NCI-H69 (cell line): ENCODE measurements at places on chromosomes 7 and 10.

DNA sequence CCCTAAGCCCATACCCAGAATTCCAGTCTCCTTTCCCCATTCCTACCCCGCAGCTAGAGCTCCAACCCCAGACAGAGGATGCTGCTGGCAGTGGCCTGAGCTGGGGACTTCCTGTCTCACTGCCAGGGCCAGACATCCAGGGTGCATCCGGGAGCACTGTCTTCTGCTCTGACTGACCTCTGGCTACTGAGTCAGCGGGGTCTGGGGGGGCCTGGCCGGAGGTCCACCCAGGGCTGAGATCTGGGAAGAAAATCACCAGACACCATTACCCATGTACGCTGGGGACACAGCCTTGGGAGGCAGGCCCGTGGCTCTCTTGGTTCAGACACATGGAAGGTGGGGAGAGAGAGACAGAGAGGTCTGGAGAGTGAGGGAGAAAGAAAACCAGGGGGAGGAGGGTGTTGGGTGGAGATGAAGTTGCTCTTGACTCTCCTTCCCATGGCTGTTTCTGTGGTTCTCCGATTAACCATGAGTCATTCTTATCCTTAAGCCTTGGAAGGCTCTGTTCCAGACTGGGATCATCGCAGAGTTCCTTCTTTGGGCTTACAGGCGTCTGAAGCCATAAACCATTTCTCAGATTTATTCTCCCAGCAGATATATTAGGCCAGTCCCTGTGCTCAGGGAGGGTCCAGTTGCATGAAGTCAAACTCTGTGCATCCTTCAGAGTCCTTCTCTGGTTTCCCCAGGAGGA lies 23.6 kb downstream of the TSPAN15 start:
- no peak for DNase-seq

DNA sequence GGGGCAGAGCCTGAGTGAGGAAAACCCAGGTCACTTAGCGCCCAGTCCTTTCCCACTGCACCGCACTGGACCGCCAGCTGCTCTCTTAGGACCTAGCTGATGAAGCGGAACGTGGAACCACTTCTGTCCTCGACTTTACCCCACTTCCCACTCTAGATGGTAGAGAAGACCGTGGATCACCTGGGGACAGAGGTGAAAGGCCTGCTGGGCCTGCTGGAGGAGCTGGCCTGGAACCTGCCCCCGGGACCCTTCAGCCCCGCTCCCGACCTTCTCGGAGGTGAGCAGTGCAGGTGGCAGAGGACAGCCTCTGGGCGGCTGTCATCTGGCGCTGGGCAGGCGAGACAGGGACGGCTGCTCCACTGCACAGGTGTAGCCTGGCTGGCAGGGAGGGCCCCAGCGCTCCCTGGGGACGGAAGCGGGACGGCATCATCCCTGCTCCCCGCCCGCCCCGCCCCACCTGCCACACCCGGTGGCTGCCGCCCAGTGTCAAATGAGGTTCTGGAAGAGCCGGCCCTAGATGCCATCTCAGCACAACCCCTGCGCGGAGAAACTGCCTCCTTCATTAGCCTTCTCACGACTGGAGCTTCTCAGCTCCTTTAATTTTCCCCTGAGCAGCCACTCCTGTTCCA lies 11.7 kb downstream of the PLAC9 start:
- peak; percentile 64 for DNase-seq

- DNase-seq: no peak
These were observed 77.4 kb downstream of the SAMD9 start for GRCh38 chr7:93040355-93040754.

DNA sequence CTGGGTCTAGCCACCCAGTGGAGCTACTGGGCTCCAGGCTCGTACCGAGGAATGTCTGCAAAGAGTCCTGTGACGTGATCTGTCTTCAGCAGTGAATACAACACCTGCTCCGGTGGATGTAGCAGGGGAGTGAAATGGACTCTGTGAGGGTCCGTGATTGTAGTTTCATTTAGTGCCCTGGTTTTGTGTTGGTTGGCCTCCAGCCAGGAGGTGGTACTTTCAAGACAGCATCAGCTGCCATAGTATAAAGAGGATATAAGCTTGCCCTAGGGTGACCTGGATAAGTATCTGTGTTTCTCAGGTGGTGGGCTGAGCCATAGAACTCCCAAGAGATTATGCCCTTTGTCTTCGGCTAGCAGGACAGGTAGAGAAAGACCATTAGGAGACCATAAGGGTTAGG lies 24.6 kb upstream of the WNT2 start:
- peak; percentile 59 for DNase-seq

DNA sequence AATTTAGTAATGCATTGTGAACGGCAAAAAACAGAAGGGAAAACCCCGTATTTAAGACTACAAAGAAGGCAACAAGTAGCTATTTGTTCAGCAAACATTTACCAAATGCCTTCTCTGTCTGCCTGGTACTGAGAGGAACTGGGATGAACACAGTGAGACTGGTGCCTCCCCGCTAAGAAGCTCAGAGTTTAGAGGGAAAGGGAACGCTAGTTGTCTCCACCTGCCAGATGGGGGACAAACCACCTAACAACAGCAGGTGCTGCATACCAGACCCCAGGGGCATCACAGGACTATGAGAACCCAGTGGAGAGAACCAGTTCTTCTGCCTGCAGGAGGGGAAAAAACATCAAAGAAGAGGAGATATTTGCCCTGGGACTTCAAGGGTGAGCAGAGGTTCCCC lies 147.1 kb downstream of the SLC25A13 start:
- peak; percentile 99 for DNase-seq

DNA sequence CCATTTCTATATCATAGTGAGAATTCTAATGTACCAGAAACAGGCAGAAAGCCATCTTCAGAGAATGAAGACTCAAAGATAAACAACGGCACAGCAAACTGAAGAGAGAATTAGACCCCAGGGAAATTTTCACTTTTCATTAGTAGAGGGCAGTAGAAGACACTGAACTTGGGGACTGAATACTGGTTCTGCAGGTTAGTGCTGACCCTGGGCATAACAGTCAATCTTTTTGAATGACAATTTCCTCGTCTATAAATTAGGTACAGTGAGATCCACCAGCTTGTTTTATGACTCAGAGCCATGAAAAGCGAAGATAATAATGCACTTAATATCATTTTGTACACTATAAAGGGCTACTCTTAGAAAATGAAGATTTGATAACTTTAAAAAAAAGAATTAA lies 13.7 kb downstream of the FKBP14 start:
- no peak for DNase-seq

GRCh38 chr10:121664671-121665070 lies 66.4 kb upstream of the FGFR2 start:
- DNase-seq: no peak

GRCh38 chr7:47506382-47507339 lies 75.2 kb downstream of the TNS3 start:
- peak; percentile 25 for DNase-seq

- no peak for DNase-seq
These were observed 168.9 kb downstream of the TWIST1 start for GRCh38 chr7:18948521-18948920.

- DNase-seq: no peak
These were observed 57.8 kb downstream of the RASGEF1A start for GRCh38 chr10:43209074-43209455.

DNA sequence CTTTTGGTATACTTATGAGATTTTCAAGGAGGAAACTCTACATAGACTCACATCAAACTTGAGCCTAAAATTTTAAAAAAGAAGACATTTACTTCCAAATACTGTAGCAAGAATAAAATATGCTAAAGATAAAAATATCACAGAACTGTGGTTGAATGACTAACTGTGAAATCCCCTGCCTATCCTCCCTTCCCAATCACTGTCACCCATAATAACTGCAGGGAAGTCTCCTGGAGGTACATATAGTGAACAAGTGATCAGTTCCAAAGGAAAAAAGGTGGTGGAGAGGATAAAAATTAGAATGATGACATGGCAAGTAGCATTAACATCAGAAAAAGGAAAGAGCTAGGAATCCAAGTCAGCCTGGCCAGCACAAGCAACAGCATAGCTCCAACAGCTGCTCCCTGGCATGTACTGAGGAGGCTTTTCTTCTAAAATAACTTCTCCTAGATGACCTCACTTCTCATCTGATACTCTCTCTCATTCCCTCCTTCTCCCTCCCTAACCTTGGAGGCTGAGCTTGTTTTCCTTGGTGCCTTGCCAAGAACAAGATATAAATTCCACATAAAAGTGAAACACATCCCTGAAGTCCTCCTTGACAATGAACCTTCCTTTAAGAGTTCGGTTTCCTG lies 124.0 kb downstream of the IQUB start:
- peak; percentile 71 for DNase-seq

DNA sequence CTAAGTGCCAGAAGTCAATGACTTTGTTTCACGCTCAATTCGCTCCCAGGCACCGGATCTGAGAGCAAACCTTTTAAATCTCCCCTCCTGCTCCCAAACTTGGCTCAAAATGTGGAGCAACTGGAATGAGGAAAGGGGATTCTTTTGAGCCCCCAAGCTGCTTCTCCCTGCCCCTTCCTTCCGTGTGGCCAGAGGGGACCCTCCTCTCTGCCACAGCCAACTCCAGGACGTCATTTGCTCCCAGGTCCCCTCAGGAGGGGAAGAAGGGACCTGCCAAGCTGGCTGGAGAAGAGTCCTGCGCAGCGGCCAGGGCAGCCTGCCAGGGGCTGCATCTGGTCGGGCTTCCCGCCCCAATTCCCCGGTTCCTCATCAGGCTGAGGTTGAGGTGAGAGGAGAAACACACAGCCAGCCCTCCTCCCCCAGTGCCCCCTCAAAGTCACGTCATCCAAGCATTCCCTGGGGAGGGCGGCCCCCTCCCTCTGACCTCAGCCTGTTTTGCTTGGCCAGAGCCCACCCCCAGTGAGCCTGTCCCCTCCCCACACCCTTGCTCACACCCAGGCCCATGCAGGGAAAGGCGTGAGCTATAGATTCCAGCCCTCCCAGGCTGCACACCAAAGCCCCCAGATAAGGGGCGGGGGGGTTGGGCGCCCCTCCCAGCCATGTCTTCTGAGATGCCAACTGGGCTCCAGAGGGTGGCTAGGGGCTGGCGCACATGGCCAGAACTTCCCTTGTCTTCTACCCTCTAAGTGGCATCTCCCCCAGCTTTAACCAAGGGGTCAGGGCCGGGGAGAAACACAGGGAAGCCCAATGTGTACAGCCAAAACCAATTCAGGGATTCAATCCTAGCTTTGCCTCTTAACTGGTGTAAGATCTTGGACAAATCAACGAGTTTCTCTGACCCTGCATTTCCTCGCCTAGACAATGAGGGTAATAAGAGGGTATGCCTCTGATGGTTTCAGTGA lies 35.0 kb downstream of the SH3PXD2A start:
- DNase-seq: peak; percentile 69

- peak; percentile 35 for DNase-seq
These were observed 125.4 kb downstream of the AUTS2 start for GRCh38 chr7:69723663-69724062.

- DNase-seq: no peak
These were observed 54.1 kb upstream of the AKR1C1 start for GRCh38 chr10:4909118-4909517.

DNA sequence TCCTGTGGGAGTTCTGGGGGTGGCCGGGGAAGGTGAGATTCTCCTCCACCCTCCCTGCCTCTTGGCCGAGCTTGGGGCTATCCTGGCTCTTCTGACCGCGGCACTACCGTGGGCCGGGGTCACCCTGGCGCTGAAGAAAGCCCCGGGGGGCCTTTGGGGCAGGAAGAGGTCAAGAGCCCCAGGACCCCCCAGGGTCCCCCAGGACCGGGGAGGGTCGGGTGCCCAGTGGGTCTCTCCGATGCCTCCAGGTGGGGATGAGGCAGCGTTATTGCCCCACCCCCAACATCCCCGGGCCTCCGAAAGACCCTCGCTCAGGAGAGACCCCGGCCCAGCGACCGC lies 439 bp upstream of the KNDC1 start:
- DNase-seq: no peak

DNA sequence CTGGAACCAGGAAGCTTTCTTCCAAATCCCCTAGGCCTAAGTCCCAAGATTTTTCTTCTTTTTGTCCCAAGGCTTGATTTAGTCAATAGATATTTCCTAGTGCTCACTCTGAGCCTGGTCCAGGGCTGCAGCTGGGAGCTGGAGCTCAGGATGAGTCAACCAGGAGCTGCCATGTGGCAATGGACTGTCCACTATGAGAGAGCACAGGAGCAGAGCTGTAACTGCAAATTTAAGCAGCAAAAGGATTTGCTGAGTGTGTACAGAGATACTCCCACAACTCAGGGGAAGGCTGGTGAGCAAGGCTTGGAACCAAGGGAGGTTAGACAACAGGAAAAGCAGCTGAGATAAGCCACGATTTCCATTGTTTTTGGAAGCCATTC lies 92.1 kb upstream of the CXCL12 start:
- DNase-seq: no peak

DNA sequence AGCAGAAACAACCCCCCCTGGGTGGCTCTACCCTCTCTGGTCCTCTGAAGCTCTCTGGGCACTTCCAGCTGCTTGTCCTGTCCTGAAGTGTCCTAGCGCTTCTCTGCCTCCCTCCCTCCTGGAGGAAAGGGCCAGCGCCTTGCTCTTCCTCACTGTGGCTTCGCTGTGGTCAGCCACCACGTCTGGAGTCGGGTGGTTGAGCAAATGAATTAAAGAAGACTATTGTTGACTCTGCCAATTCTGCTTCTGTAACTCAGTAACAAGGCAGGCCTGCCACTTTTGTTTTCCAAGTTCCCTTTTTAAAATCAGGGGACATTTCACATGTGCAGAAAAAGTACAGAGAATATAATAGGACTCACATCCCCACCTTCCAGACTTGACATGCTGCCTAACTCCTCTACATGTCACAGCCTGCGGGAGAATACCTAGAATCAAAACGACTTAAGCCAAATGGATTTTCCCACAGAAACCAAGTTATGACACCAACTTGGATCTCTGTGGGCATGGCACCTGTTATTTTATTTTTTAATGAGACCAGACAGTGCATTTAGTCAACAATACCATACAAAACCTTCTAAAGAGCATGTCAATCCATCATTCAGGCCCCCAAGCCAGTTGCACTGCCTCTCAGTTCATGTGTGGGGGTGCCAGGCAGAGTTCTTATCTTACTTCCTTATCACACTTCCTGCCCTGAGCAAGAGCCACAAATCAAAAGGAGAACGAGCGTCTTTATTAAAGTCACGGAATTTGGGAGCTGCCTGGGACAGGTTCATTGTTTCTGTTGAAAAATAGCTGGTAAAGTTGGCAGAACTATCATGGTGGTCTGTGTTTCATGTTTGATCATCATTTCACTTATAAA lies 6.8 kb downstream of the FFAR4 start:
- no peak for DNase-seq

DNA sequence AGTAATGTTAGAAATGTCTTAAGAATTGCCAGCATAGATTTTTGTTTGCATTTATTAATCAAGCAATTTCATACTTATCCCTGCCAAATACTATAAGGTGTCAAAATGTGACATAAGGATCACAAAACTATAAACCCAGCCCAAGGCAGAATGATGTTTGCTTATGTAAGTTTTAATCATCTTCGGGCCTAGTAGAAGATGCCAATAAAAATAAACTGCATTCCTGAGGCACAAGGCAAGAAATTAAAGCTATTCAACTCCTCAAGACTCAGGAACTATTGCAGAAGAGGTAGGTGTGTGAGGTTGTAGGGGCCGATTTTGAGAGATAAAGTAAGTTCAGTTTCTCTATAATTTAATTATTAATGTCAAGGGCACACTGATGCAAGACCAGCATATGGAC lies 189.4 kb upstream of the AHR start:
- no peak for DNase-seq

- DNase-seq: no peak
These were observed 1.6 kb downstream of the CCDC71L start for GRCh38 chr7:106659166-106659962.

- peak; percentile 58 for DNase-seq
These were observed 15.3 kb downstream of the KCNH2 start for GRCh38 chr7:150962553-150963399.
